Uterus (tissue), 4 donors: ENCODE measurements at places on chromosomes 5 and 9. TPM values are rescaled to one million over a fixed set of nuclear protein-coding genes. Genes with fewer than 3 reads are reported as not detected.

SIT1 gene
- not detected for total RNA-seq

TMEM141 gene
- total RNA-seq, result 39.5 TPM

IFNA2 gene
- not detected for total RNA-seq

ADGRD2 gene
- 0.76 TPM for total RNA-seq

ZNF462 gene
- 57.9 TPM for total RNA-seq
